Activated T-cell treated with anti-CD3 and anti-CD28 coated beads, Interleukin-2, amount 50 U/mL, for 72 hours (primary cell): ENCODE measurements at places on chromosomes 16 and 17.

DNA sequence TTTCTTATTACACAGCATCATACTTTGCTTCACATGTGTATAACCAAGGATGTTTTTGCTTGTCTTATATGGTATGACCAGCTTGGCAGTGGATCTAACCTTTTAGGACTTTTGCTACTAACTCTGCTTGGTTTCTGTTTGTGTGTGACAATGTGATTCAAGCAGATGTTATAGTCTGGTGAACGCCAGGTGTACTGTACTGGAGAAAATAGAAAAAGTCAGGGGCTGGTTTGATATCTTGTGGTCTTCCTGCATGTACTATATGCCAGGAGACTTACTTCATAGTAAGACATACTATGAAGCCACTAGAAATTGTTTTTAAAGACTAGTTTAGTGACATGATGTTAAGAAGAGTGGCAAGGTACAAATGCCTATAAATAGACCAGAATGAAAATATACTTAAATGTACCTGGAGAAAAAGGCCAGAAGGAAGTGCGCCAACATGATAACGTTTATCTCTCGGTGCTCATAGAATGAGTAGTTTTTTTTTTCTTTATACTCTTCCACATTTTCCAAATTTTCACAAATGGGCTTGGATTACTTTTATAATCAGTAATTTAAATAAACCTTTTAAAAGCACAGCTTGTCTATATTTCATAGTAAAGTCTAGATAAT is 112.3 kb downstream of the PRKCA start:
- DNase-seq: no peak

DNA sequence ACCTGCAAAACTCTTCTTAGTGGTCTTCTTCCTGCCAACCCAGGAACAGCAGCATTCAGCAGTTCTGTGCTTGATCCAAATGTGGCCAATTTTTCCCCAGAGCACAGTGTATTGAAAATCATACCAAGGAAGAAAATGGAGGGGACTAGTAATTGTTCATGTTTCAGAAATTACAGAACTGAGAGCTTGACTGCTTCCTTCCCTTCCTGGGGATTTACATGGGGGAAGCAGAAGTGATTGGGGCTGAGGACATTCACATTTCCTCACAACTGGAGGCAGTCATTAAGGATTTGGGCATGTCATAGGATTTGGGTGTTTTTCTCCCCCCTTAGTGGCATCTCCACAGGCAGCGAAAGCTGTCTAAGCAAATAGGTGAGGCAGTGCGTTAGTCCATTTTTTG is 19.7 kb downstream of the CIITA start:
- DNase-seq: no peak

DNA sequence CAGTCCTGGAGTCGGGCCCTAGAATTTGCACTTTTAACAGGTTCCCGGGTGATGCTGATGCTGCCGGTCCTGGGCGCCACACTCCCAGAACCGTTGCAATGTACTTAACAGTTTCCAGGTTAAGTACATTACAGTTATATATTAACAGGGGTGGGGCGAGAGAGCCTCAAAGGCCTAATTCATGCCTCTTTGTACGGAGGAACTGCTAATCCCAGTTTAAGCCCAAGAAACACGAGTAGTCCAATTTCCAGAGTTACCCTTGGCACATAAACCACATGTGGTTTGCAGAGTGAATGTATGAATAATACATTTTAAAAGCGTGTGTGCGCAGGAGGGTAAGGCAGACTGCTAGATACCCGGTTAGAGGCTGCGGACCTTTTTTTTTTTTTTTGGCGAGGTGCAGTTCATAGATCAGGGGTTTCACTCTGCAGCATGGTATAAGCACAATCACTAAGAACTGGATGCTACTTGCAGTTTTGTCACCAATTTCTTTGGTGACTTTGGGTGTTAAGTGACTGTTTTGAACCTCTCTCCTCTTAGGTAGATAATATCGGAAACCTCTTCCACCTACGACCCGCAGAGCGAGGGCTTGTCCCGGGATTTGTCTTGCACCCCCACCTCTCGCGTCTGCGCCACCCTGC is 713 bp downstream of the COX11 start:
- DNase-seq: peak; percentile 54

GRCh38 chr17:63930951-63931575 is 1.1 kb downstream of the CD79B start:
- peak; percentile 71 for DNase-seq

- DNase-seq: no peak
Measured at GRCh38 chr16:86218479-86219170, 291.7 kb upstream of the FOXF1 start.

- DNase-seq: peak; percentile 91
Measured at GRCh38 chr17:38898812-38899348, 26.5 kb upstream of the LASP1NB start.
